ENCODE measurements at places on chromosomes 5 and 9. TPM values are rescaled to one million over a fixed set of nuclear protein-coding genes. Genes with fewer than 3 reads are reported as not detected.

DNA sequence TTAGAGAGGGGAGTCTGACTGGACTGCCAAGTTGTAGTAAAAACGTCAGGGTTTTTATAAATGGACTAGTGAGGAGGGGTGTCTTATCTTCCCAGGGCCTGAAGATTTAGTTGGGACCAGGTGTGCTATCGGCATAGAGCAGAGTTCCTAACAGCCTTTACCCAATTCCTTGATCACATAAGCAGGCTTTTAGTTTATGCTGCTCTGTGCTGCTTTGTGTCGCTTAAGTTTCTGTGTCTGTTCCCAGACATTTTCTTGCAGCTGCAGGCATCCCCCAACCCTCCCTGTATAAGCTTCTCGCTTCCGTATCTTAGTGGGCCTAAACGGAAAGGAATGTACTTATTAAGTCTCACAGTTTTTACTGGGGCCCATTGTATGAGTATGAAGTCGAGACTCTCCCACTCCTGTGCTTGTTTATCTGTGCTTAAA lies 2.6 kb upstream of the SMC5 start:
- H3K4me1 ChIP-seq = no peaks in the 10 kb centered on the region
- H3K27ac ChIP-seq = no peak overlapping the region
- no peaks in the 10 kb centered on the region for H3K36me3 ChIP-seq

DNA sequence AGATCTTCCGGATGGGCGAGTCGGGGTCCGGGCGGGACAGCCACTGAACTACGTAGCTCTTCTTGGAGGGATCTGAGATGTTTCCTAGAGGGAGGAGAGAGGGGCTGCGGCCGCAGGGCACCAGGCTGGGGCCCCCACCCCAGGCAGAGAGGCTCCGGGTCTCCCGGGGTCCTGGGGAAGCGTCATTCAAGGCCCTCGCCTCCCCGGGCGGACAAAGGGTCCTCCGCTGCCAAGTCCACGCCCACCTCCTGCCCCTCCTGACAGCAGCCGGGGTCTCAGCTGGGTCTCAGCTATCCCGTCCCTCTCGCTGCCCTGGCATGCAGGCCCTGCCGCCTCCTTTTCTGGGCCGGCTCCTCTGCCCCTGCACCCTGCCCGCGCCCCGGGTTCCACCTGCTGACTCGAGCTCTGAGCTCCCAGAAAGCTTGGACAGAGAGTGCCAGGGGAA lies 61.5 kb downstream of the ZNF354C start:
- H3K36me3 ChIP-seq = no peaks in the 10 kb centered on the region
- no peaks in the 10 kb centered on the region for H3K27me3 ChIP-seq
- no peaks in the 10 kb centered on the region for H3K4me1 ChIP-seq

DNA sequence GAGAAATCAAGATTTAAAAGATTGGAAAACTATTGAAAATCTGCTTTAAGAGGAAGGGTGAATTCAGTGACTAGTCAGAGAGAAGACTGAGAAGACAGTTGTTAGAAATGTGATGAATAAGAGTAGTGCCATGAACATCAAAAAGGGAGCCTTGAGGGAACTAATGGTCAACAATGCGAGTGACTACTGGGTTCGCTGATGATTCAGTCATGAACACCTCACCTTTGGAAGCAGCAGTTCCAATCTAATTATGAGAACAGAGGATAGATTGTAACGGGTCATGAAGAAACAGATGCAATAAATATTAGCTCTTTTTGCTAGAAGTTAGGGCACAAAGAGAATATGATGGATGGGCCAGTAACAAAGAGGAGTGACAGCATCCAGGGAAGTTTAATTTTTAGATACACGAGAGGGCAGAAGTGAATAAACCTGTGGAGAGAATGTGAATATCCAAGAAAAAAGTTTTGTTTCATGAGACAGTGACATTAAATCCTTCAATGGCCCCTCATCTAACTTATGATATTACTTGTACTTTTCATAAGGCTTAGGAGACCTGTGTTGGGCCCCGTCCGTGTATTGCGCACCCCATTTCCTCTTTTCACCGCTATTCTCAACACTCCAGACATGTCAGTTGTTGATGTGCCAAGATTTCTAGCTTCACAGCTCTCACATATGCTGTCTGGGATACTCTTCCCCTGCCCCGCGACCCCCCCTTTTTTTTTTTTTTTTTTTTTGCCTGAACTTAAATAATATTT lies 23.5 kb upstream of the IFNE start:
- H3K4me1 ChIP-seq = no peaks in the 10 kb centered on the region
- H3K36me3 ChIP-seq = no peaks in the 10 kb centered on the region
- DNase-seq = no peak
- H3K27me3 ChIP-seq = no peaks in the 10 kb centered on the region

GRCh38 chr5:55141945-55142690 lies 17.9 kb upstream of the GPX8 start:
- no peaks in the 10 kb centered on the region for H3K4me1 ChIP-seq
- H3K4me3 ChIP-seq = no peak overlapping the region
- no peak overlapping the region for H3K27ac ChIP-seq
- no peak for DNase-seq
- no peaks in the 10 kb centered on the region for H3K27me3 ChIP-seq

DNA sequence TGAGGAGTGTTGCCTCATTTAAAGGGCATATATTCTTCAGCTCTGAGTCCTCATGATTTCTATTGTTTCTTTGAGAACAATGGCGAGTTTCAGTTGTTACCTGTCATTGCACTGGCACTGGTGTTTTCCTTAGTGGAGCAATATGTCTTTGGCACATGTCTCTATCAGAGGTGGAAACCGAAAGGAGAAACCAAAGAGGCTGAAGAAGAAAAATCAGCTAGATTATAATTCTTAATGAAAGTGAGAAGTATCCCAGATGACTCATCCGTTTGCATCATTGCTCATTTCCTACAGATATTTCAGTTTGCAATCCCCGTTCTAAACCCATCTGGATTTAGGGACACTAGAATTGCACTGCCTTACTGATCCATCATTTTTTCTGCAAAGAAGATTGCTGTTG lies 324.6 kb downstream of the TMEM232 start:
- no peak overlapping the region for H3K4me3 ChIP-seq
- no peaks in the 10 kb centered on the region for H3K4me1 ChIP-seq
- H3K36me3 ChIP-seq = no peaks in the 10 kb centered on the region
- no peaks in the 10 kb centered on the region for H3K27me3 ChIP-seq

GRCh38 chr5:122258241-122258640 lies 53.8 kb upstream of the SNCAIP start:
- no peak overlapping the region for H3K27ac ChIP-seq
- no peak for DNase-seq
- no peak overlapping the region for H3K4me3 ChIP-seq
- H3K4me1 ChIP-seq = no peaks in the 10 kb centered on the region

GRCh38 chr9:121674952-121675351 lies 23.5 kb downstream of the DAB2IP start:
- no peak for DNase-seq
- peaks cover 15% of the 10 kb centered on the region for H3K36me3 ChIP-seq
- no peak overlapping the region for H3K4me3 ChIP-seq
- peaks cover 68% of the 10 kb centered on the region for H3K4me1 ChIP-seq

The SPATA31A3 gene
- total RNA-seq = not detected

The NRG2 gene
- 1.9 TPM for total RNA-seq

GRCh38 chr9:3777137-3777536 lies 251.3 kb upstream of the RFX3 start:
- no peak overlapping the region for H3K4me3 ChIP-seq
- no peak for DNase-seq
- no peaks in the 10 kb centered on the region for H3K4me1 ChIP-seq
- H3K27ac ChIP-seq = no peak overlapping the region
- H3K36me3 ChIP-seq = no peaks in the 10 kb centered on the region

DNA sequence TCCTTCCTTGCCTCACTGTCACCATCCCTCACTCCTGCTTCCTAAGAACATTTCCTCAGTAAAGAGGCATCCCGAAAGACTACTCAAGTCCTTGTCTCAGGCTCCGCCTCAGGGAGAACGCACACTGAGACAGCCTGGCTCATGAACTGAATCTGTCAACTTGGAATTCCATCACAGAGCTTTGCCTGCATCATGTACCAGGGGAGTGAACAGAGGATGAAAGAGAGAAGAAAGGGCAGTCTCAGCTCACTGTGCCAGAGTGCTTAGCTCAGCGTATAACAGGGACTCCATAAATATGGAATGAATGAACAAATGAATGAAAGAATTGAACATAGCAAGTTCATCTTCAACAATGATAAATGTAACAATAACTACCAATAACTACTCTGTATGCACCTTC lies 68.7 kb upstream of the SLC1A3 start:
- H3K4me3 ChIP-seq = no peak overlapping the region
- H3K27me3 ChIP-seq = no peaks in the 10 kb centered on the region
- no peaks in the 10 kb centered on the region for H3K36me3 ChIP-seq
- H3K27ac ChIP-seq = no peak overlapping the region
- no peaks in the 10 kb centered on the region for H3K4me1 ChIP-seq

GRCh38 chr5:93219641-93220145 lies 361.3 kb downstream of the NR2F1-AS1 start:
- no peak overlapping the region for H3K27ac ChIP-seq
- H3K36me3 ChIP-seq = no peaks in the 10 kb centered on the region
- no peaks in the 10 kb centered on the region for H3K4me1 ChIP-seq
- H3K4me3 ChIP-seq = no peak overlapping the region
- DNase-seq = no peak

The ORM2 gene
- total RNA-seq = not detected

The PCDHA5 gene
- total RNA-seq = not detected

- no peak for DNase-seq
- H3K36me3 ChIP-seq = no peaks in the 10 kb centered on the region
- no peak overlapping the region for H3K27ac ChIP-seq
- no peaks in the 10 kb centered on the region for H3K4me1 ChIP-seq
These were observed 113.8 kb downstream of the PLK2 start for GRCh38 chr5:58346041-58346440.

DNA sequence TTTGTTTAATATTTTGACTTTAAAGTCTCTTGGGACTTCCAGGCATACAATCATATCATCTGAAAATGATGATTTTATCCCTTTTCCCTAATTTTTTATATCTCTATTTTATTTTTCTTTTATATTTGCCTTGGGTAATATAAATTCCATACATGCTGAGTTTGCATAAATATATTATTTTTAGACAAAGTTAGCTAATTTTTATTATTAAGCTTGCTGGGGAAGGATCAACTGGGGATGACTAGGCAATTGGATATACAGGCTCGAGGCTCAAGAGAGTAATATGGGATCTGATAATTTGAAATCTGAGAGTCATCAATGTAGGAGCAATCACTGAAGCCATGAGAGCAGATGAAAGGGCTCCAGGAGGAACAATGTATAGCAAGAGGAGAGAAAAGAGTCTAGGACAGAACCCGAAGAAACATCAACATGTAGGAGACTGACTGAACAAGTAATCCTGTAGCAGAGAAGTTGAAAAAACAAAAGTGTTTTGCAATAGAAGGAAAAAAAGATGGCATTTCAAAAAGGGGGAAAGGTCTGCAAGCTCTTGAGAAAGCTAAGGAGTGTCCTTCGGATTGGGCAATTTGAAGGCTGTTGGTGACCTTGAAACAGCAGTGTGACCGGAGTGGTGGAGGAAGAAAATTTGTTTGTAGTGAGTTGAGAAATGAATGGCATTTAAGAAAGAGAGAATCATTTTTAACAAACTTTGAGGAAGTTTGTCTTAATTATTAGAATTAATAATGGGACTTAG lies 17.0 kb upstream of the RHOBTB3 start:
- no peaks in the 10 kb centered on the region for H3K36me3 ChIP-seq
- H3K27me3 ChIP-seq = no peaks in the 10 kb centered on the region
- no peak for DNase-seq

DNA sequence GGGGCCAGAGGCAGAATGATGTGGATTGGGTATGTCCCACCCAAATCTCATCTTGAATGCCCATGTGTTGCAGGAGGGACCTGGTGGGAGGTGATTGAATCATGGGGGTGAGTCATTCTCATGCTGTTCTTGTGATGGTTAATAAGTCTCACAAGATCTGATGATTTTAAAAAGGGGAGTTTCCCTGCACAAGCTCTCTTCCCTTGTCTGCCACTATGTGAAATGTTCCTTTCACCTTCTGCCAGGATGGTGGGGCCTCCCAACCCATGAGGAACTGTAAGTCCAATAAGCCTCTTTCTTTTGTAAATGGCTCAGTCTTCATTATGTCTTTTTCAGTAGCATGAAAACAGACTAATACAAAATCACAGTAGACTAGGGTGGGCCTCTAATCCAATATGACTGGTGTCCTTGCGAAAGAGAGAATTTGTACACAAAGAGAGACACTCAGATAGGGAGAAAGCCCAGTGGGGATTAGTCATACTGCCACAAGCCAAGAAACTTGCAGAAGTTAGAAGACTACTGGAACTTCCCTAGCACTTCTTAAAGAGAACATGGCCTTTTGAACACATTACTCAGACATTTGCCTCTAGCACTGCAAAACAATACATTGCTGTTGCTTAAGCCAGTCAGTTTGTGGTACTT lies 68.4 kb downstream of the ANXA1 start:
- H3K4me1 ChIP-seq = no peaks in the 10 kb centered on the region
- H3K27ac ChIP-seq = no peak overlapping the region
- no peak for DNase-seq
- no peaks in the 10 kb centered on the region for H3K36me3 ChIP-seq

DNA sequence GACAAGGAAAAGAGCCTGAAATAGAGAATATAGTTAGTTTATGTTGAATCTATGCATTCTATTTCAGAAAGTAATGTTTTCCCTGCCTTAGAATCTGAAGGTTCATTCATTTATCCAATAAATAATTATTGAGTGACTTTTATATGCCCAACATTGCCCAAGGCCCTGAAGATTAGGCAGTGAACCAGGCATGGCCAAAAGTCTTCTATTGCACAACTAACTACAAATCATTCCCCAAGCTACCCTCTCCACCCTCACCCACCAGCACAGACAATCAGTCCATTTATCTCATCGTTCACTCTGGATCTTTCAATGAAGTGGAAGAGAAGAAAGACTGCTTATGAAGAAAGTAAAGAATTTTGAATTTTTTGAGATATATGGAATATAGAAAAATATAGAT lies 268.4 kb downstream of the PLK2 start:
- peaks cover 9% of the 10 kb centered on the region for H3K4me1 ChIP-seq
- no peaks in the 10 kb centered on the region for H3K27me3 ChIP-seq
- H3K36me3 ChIP-seq = no peaks in the 10 kb centered on the region
- no peak overlapping the region for H3K4me3 ChIP-seq

DNA sequence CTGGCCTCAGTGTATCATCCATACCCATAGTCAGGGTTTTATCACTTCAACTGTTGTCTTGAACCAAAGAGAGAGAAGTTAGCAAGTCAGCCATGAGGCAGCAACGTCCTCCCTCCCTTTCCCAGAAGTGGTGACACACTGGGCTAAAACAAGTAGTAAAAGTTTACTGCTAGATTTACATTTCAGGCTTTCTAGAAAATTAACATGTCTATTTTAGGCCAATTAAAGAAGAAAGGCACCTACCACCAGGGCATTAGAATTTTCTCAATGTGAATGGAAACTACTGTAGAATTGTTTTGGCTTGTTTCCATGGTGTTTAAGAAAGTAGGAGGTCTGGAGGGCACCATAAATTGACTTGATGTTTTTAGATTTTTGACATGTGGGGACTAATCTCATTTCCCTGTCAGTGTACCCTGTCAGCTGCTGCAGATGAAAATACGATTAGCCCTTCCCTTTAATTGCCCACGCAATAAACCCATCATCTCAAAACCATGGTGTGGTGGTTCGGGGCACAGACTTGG lies 121.8 kb upstream of the ELL2 start:
- no peaks in the 10 kb centered on the region for H3K36me3 ChIP-seq
- no peaks in the 10 kb centered on the region for H3K4me1 ChIP-seq
- no peak for DNase-seq

GRCh38 chr9:33381231-33381791 lies 21.1 kb downstream of the AQP7 start:
- peak overlapping the region; percentile 76 for H3K27ac ChIP-seq
- no peak overlapping the region for H3K4me3 ChIP-seq
- no peaks in the 10 kb centered on the region for H3K36me3 ChIP-seq
- DNase-seq = no peak
- no peaks in the 10 kb centered on the region for H3K4me1 ChIP-seq

All from right atrium auricular region (tissue), 2 donors.